ENCODE measurements at places on chromosomes 3 and 15.

GRCh38 chr15:77168141-77168540 lies 97.2 kb upstream of the TSPAN3 start:
- no peak for DNase-seq

- DNase-seq: no peak
Measured at GRCh38 chr15:78842519-78842918, 30.2 kb upstream of the MORF4L1 start.

- no peak for DNase-seq
Measured at GRCh38 chr15:66600240-66600627, 34.4 kb upstream of the LCTL start.

DNA sequence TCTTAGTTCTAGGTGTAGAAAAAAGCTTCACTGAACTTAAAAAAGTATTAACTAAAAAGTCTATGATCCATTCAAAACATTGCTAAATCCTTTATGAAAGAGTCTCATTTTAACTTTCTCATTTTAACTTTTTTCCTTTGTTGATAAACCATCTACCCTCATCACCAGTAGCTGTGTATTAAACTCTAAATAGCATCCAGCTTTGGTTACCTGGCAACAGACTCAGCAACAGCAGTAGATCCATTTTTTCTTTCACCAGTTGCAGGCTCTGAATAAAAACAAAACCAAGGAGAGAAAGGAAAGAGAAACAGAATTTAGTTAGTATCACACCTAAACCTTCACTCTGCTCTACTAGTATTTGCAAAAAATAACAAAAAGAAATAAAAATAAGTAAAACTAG lies 51.6 kb downstream of the TP53BP1 start:
- DNase-seq: no peak

- DNase-seq: no peak
Measured at GRCh38 chr3:185081521-185081920, 71.3 kb downstream of the C3orf70 start.

DNA sequence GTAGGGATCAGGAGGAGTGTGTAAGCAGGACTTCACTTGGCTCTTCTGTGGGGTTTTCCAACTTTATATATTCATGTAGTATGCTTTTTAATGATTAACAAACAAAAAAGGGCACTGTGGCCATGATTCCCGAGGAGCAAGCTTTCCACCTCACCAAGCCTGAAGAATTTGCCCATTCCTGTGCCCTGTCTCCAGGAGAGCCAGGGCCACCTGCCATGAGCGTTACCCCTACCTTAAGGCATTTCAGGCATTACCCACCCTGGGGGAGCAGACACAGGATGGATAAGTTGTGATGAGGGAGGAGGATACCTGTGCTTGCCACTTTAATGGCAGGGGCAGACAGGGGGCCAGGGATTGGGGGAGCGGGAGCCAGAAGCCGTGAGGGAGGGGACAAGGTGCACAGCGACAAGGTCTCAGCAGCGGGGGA lies 3.0 kb downstream of the TRPM1 start:
- DNase-seq: no peak

All from CD4-positive, alpha-beta T cell treated with Interferon alpha-2 for 1 hour (primary cell).